Activated B cell treated with CpG ODN at 0.5 μM for 24 hours (primary cell): ENCODE measurements at places on chromosomes 4 and X. TPM values are rescaled to one million over a fixed set of nuclear protein-coding genes. Genes with fewer than 3 reads are reported as not detected.

- DNase-seq, result no peak
These were observed 48.2 kb upstream of the PPP2R3B start for GRCh38 chrX:434946-435345.

DNA sequence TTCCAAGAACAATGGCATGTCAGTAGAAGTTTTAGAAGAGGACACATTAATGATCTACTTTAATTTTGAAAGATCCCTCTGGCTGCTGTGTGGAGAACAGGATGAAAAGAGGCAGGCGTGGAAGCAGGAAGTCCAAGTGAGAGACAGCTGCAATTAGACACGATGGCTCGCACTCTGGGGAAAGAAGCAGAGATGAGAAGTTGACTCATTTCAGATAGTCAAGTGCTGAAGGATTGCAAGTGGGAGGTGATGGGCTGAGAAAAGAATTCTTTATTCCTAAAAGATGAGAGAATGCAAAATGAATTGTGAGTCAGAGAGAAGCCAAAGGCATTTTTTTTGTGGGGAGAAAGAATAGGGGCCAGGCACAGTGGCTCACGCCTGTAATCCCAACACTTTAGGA lies 16.5 kb downstream of the RXFP1 start:
- no peak for DNase-seq

DNA sequence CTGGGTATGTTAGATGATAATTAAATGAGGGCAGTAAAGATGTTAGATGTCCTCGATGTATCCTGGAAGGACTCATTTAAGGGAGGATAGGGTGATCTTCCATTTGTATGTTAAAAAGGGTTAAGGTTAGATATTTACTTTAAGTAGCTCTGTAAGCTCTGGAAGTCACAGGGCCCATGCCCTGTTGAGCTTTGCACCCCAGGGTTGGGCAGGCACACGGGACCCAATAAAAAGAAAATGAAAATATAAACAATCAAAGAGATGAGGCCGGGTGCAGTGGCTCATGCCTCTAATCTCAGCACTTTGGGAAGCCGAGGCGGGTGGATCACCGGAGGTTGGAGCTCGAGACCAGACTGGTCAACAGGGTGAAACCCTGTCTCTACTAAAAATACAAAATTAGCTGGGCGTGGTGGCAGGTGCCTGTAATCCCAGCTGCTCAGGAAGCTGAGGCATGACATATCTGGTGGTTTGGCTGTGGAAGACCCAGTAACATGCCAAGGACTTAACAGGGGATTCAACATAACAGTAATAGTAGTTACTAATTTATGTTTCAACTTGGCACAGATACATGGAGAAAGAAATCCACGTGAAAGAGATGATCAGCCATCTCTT lies 16.9 kb upstream of the PHEX start:
- DNase-seq, result no peak

DNA sequence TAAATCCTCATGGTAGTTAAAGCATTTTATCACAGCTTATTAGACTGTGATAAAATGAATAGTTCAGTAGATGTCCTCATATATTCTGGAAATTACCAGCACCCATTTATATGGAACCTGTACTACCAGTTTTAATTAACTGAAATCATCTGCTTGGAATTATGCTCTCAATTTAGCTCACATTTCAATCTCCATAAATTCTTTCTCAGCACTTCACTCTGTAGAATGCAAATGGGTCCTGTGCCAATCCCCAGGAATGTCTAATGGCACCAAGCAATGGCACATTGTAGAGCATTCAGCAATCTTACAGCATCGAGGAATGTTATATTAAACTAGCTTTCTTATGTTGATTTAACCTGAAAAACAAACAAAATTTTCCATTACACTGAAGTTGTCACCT lies 355.1 kb downstream of the PDHA2 start:
- DNase-seq, result no peak

GRCh38 chr4:128823025-128823661 lies 13.6 kb downstream of the JADE1 start:
- DNase-seq, result no peak

ANXA5 gene
- 86.8 and 89.9 TPM in 2 replicates for total RNA-seq

GRCh38 chr4:188552741-188553275 lies 413.6 kb downstream of the TRIML1 start:
- DNase-seq, result no peak

DNA sequence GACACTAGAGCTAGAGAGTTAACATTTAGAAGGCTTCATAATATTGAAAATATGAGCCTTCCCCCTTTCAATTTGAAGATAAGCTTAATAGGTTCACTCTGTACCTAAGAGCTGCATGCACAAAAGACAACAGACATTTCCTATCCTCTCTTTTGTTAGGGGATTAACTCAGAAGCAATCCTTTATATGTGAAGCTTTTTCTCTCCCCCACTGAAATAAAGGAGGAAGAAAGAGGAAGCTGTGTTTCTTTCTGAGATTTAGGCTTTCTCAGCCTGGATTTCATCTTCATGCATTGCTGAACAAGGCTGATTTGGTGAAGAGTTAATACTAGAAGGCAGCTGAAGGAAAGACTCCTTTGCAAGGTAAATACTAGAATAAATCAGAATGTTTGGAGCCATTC lies 21.0 kb upstream of the CABS1 start:
- no peak for DNase-seq

ADGRL3 gene
- total RNA-seq, result not detected in 2 replicates

DNA sequence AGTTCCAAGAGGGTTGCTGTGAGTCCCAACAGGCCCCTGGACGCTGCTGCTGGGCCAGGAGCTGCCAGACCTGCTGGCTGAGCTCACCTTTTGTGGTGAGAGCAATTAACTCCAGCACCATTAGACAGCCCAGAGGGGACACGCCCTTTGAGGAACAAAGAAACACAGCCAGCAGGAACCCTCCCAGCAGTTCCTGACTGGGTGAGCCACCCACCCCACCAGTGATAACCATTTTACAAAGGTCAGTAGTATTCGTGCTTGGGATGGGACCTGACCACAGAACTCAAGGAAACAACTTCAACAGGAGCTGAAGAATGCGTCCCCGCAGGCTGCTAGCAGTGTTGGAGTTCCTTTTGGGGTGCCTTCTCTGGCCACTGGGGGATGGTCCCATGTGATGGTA lies 38.8 kb upstream of the AFAP1 start:
- DNase-seq, result no peak

GRCh38 chr4:15024386-15024785 lies 22.1 kb downstream of the CPEB2 start:
- no peak for DNase-seq

- DNase-seq, result peak; percentile 90
These were observed at the start of gene PAQR3 for GRCh38 chr4:78938868-78939666. PAQR3 (minus strand) TSS chr4:78939438; CDS start chr4:78939224, 214 bp downstream.

SSX3 gene
- not detected in 2 replicates for total RNA-seq

SSX4B gene
- not detected in 2 replicates for total RNA-seq

DNA sequence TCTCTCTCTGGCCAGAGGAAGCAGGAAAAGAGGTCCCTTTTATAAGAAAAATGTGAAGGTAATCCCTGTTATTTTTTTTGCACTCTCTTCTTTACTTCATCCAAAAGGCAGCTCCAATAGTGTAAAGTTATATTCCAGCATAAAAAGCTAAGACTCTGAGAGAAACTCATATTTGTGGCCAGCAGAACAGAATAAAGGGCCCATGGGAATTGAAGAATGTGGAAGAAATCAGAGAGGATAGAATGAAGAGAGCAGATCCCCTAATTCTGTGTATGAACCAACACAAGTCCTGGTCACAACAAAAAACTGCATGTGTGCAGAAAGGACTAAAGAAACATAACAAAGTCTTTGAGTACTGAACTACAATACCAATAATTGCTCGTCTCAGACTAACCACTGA lies 22.3 kb downstream of the RPS6KA6 start:
- no peak for DNase-seq

GRCh38 chr4:170978990-170979389 lies 834.2 kb upstream of the GALNTL6 start:
- no peak for DNase-seq

ODAPH gene
- not detected in 2 replicates for total RNA-seq

DNA sequence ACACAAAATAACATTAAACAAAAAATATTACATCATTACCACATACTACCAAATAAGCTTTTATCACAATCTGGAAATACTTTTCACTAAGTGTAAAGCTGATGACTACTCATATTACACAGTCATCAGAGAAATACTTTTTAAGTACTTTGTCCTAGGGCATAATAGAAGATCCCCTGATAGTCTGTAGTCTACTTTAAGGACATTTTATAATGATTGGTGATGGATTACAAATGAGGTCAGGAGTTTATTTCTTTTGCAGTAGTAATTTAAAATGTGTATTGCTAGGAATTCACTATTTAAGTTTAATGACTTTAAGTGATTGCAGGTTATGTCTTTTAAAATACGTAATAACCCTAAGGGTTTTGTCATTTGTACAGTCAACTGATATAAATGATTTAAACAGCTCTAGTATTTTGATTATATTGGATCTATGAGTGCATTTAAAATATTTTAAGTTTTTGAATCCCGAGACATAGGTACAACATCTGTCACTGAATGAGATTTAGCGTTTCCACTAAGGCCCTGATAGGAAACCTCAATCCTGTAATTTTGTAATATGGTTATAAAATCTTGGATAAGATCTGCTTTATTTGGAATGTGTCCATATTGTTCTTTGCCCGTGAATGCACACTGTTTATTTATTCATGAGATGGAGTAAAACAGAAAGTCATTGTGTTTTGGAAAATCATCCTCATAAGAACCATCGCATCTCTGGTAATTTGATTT lies 189.5 kb downstream of the ARAP2 start:
- no peak for DNase-seq
